Astrocyte of the spinal cord (primary cell): ENCODE measurements at places on chromosomes 13 and 19.
A peak's percentile ranks its signal among the peaks of the same experiment; 100 is the strongest.

- peak; percentile 35 for DNase-seq
These were observed at the start of gene UBE2M for GRCh38 chr19:58558066-58558622. UBE2M (minus strand) TSS chr19:58558611; CDS start chr19:58558381, 230 bp downstream.

GRCh38 chr19:15354566-15355296 is 22.4 kb upstream of the BRD4 start:
- no peak for DNase-seq

DNA sequence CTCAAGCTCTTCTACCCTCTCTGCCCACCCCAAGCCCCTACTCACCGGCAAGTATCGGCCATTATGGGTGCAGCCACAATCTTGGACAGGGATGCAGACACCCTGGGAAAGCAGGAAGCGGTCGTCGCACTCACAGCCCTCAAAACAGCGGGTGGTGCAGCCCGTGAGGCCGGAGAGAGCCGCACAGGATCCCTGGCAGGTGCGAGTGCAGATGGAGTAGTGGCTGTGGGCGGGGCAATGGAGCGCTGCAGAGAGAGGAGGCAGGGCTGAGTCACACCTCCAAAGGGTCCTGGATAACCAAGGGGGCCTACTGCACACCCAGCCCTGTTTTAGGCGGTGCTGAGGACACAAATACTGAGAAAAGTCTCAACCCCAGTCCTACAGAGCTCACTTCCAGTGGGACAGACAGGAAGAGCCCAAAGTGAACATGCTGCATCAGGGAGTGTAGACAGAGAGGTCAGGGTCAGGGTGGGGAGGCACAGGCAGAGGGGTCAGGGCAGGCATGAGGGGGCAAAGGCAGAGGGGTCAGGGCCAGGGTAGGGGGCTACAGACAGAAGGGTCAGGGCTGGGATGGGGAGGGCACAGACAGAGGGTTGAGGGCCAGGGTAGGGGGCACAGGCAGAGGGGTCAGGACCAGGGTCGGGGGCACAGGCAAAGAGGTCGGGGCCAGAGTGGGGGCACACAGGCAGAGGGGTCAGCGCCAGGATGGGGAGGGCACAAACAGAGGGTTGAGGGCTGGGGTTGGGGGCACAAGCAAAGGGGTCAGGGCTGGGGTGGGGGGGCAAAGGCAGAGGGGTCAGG is 24.2 kb upstream of the FBL start:
- no peak for DNase-seq

DNA sequence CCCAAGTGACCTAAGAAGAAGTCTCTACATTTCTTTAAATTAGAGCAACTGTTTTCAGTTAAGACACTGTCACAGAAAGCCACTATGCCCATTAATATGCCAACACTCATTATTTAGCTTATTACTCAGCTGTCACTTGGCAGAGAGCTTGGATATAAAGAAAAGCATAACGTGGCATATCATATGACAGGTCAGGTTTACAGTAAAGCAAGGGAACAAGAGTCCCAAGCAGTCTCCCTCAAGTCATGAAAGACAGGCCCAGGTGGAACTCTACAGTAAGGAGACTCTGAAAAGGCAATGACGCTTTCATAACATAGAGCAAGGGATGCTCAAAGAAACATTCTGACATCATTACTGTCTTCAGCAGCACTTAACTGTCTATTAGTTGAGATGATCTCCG is 6.3 kb downstream of the LHFPL6 start:
- DNase-seq: no peak

GRCh38 chr19:33868076-33868735 is 71.5 kb downstream of the KCTD15 start:
- DNase-seq: no peak

GRCh38 chr13:43936647-43937046 is 56.9 kb downstream of the LACC1 start:
- no peak for DNase-seq

DNA sequence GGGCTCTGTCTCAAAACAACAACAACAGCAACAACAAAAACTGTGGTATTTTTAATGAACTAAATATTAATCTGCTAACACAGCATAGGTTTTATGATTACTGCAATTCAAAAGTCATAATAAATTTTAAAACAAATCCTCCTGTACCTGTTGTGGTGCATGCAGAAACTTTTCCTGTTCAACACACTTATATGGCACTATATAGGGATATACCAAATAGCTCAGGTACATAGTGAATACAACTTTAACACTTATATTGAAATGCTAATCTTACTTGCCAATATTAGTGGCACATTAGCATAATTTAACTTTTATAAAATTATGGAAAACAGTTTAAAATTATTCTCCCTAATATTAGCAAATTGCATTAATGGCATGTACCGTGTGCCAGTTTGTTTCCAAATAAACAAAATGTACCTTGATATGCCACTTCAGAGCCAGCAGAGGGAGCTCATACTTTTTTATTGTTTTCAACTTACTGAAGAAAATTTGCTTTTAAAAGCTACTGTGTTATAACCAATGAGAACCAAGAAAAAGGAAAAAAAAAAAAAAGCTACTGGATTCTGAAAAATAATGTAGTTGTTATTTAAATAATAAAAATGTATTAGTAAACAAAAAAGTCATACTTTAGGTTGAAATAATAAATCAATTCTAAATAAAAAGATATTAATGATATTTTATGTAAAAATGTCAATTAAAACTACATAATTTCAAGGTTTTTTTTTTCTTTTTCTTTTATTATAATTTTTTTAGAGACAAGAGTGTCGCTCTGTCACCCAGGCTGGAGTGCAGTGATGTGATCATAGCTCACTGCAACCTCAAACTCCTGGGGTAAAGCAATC is 18.0 kb upstream of the RBM26 start:
- peak; percentile 74 for DNase-seq

- peak; percentile 78 for DNase-seq
These were observed 82.6 kb downstream of the NUFIP1 start for GRCh38 chr13:44906713-44907112.

DNA sequence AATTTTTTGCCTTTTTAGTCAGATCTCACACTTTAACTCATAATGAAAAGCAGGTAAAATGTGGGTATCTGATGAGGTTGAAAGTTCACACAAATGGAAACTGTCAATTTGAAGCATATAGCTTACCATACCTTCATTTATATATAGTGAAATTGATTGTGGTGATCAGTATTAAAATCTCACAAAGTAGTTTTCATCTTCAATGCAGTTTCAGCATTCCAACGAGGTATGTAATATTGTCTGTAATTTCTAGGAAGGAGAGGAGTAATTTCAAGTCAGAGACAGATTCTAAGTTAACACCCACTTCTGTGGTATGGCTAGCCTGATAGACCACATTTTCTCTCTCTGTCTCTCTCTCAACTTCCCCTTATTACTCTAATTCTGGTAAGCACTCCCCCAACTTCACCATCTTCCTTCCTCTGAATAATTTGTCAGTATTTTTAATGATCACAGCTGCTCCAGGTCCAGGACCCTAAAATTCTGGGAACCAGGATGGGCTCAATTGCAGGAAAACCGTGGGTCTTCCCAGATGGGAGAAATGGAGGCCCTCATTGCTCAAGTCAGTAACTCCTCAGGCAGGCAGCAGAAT is 455.7 kb downstream of the FGF9 start:
- DNase-seq: no peak

- peak; percentile 42 for DNase-seq
These were observed 76.1 kb downstream of the TEX26 start for GRCh38 chr13:31008400-31009115.

- DNase-seq: no peak
These were observed 15.5 kb upstream of the ZBTB7A start for GRCh38 chr19:4082172-4082571.

GRCh38 chr19:48735031-48735615 is 5.3 kb downstream of the RASIP1 start:
- DNase-seq: peak; percentile 29

GRCh38 chr19:54691582-54692297 is 29.0 kb downstream of the LILRB4 start:
- DNase-seq: no peak

DNA sequence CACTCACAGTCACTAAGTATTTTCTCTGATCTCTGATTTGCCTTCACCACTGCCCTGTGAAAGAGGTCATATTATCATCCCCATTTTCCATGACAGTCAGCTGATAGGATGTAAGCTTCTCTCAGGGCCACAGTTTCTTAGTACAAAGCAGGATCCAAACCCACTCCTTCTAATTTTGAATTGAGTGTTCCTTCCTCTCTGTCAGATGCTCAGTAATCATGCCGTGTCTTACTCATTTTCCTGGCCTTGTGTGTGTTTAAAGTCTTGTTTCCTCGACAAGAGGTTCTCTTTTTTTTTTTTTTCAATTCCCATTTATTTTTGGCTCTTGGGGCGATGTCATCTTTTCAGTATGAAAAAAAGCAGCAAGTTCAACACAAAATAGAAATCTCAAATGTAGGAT is 72.3 kb downstream of the NAA16 start:
- no peak for DNase-seq

GRCh38 chr19:27759896-27760295 is 1453.1 kb downstream of the UQCRFS1 start:
- DNase-seq: no peak

DNA sequence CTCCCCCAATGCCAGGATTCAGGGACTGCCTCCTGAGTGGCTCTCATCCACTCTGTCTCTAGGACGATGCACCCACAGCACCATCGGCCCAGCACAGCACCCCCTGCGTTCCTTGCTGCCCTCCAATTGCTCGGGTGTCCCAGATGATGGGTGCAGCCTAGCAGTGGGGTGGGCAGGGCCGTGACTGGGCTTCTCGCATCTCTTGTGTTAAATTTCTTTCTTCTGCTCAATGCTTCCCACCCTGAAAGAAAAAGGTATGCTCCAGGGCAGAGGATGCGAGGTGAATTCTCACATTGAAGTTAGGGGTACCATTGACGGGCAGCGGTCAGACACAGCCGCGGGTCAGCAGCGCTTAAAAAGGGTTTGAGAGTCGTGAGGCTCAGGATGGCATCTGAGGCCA is 232.4 kb upstream of the SGCG start:
- no peak for DNase-seq

DNA sequence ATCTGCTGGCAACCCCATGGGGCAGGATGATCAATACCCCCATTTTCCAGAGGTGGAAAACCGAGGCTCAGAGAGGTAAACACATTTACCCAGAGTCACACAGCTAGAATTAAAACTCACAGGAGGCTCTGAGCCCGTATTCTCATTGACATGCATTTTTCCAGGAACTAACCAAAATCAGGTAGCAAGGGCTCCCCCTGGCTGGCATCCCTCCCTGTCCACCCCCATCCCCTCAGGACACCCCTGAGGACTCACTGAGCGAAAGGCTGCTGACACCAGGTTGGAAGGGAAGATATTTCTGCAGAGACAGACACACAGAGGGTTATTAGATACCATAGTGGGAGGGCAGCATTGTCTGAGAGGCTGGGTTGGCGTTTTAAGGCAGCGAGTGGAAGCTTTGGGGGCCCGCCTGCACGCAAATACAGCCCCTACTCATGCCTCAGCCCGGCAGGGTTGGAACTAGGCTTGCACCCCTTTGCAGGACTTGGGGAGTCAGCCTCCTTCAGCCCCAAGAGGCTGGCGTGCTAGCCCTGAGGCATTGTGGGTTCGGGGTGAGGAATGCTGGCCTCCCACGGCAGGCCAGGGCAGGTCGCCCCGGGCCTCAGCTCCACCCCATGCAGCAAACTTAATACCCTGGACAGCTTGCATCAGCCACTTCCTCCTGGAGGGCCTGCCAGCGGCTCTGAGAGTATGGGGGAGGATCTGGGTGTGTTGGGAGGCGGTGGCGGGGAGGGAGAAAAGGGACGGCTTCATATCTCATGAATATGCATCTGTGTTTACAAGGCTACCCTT is 3.9 kb downstream of the SLC1A5 start:
- DNase-seq: peak; percentile 91

GRCh38 chr13:26010487-26011207 is 41.2 kb downstream of the SHISA2 start:
- DNase-seq: no peak

DNA sequence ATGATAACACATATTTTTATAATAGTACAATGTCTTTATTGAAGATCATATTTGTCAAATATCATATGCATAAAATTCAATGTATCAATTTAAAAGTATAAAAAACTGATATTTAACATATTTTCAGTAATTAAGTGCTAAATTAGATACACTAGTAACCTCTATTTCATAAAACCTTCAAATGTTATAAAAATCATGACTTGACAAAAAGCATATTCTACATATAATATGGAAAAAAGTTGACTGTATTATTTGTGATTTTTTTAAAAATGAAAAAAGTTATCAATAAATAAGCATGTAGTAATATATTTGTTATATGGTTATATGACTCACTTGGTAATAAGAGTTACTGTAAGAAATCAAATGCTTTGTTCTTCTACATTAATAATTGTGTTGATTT is 356.9 kb downstream of the DIAPH3 start:
- DNase-seq: no peak

GRCh38 chr13:29922281-29922821 is 71.9 kb upstream of the UBL3 start:
- DNase-seq: peak; percentile 79

DNA sequence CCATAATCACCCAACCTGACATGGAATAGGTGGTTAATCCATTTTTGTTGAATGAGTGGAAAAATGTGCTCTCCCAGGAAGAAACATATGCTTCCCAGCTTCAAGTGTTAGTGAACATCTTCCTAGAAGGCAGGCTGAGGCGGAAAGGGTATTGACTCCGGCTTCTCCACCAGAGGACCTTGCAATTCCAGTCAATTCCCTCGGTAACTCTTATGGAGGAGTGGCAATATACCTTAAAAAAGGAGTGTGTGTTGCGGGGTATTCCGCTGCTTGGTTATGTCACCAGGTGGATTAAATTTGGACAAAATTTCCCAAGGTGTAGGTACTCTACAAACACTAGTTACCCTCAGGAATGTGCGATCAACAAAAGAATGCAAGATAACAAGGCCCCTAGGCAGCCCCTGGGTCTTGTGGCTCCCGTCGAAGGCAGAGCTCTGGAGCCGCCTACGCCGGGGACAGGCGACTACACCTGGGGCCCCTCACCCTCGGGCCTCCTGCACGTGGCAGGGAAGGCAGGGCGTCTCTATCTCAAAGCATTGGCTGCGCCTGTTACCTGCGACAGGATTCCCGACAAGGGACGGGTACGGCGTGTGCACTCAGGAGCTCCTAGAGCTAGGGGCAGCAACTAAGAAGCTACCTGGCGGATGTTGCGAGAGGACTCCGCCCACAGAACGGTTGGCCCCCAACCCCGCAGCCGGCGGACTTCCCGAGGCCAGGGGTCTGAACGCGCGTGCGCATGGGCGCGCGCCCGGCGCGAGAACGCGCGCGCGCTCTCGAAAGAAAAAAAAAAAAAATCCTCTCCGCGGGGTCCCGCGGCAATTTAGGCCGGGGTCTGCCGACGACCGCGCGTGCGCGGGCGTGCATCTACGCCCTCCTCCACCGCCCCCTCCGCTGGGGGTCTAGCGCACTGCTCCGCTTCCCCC is at the start of gene WDR87:
Gene WDR87 (minus strand): TSS at position 649 of the 923 bp plus-strand sequence. CDS start 8,355 bp downstream, outside the sequence.
- peak; percentile 21 for DNase-seq

GRCh38 chr13:26819046-26819445 is 58.5 kb upstream of the GPR12 start:
- no peak for DNase-seq

DNA sequence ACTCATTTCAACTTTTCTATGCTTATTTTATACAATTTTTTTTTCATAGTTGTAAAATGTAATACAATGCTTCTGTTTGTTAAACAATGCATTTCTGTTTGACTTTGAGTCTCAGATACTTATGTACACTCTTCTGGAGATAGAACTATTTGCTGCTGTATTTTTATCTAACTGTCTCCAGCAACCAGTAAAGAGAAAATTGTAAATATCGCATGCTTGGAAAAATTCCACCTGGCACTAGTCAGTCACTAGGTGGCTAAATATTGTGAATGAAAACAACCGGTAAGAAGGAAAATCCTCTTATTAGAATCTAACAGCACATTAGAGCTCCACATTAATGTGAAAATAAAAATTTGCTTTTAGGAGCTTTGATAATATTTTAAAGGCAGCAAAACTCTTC is 876.5 kb downstream of the PCDH9 start:
- DNase-seq: peak; percentile 41

GRCh38 chr19:6279620-6279930 is 200 bp downstream of the MLLT1 start:
- no peak for DNase-seq
